Cortex of kidney (tissue), 1 donor: ENCODE measurements at places on chromosomes 2 and 18.

DNA sequence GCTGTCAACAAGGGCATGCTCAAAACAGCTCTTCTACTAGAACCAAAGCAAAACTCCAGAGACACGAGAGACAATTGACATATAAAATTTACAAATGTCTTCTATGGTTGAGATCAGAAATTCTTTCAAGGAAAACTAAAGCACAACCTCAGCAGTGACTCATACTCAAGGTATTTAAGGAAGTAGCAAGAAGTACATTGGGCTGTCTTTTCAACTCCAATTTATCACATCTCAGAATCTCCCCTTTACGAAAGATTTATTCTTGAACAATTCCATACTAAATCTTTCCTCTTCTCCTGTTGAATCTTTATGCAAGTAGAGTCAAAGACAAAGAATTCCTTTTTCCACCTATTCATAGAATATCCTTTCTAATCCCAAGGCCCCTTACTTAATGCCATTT is 324.0 kb downstream of the IRS1 start:
- no peak for DNase-seq

- no peak for DNase-seq
These were observed 111.7 kb upstream of the RIOK3 start for GRCh38 chr18:23341383-23341782.

DNA sequence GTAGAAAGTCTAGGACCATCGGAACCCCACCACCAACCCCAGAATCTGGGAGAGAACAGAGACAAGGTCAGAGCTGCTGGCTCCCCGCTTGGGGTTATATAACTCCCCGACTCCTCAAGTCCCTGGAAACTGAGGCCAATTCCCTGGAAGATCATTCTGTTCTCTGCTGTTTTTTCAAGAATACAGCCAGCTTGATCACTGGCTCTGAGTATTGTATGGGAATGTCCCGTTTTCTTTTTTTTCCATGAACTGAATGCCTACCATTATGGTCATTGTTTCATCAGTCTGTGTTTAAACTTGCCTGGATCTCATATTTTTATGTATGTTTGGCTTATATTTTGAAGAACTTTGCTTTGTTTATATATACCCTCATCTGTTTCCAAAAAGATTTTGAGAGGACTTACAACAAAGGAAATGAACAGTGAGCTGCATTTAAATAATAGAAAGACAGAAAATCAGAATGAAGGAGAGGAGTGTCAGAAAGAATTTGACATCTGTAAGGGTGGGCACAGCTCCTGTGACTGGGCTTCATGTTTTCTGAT is 90.0 kb upstream of the ALPP start:
- no peak for DNase-seq

GRCh38 chr2:219020604-219021365 is 20.5 kb downstream of the CFAP65 start:
- no peak for DNase-seq

GRCh38 chr2:8090748-8091700 is 590.8 kb upstream of the ID2 start:
- no peak for DNase-seq

DNA sequence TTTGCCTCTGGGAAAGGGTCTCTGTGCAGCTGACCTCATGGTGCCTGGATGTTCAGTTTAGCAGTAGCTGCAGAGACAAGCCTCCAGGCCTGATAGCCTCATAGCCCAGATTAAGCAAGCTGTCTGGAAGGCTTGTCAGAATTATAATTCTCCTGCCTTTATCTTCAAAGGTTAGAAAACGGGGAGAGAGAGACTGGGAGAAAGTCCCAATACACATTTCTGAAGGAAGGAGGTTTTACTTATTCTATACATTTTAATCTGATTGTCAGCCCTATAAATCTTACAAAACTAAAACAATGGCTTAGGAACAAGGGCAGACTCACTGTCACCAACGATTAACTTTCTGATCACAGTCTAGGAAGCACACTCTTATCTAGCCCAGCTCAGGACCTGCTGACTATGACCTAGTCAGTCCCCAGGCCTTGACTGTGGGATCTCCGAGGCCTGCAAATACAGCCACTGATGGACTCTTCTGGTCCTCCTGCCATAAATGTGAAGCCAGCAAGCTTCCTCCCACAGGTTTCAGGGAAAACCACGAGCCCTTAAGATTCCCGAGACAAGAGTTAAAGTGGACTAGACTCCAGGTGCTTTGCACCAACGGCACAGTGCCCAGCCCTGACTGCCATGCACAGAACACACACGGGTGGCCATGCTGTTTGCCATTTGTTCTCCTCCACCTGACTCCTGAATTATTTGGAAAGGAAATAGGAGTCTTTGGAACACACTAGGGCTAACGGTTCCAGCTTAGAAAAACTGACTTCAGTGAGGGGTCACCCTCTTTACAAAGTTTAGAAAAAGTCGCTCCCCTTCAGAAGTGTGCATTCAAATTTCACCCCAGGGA is 111.4 kb upstream of the SMAD7 start:
- no peak for DNase-seq

- DNase-seq: no peak
These were observed 347.0 kb downstream of the CYRIA start for GRCh38 chr2:16318474-16319195.

GRCh38 chr2:20132990-20133535 is 81.6 kb upstream of the LAPTM4A start:
- no peak for DNase-seq

GRCh38 chr2:167430447-167430846 is 542.2 kb downstream of the XIRP2 start:
- no peak for DNase-seq

- DNase-seq: no peak
These were observed 47.9 kb downstream of the E2F6 start for GRCh38 chr2:11417946-11418585.

GRCh38 chr2:23944976-23945375 is 4.7 kb downstream of the UBXN2A start:
- no peak for DNase-seq

DNA sequence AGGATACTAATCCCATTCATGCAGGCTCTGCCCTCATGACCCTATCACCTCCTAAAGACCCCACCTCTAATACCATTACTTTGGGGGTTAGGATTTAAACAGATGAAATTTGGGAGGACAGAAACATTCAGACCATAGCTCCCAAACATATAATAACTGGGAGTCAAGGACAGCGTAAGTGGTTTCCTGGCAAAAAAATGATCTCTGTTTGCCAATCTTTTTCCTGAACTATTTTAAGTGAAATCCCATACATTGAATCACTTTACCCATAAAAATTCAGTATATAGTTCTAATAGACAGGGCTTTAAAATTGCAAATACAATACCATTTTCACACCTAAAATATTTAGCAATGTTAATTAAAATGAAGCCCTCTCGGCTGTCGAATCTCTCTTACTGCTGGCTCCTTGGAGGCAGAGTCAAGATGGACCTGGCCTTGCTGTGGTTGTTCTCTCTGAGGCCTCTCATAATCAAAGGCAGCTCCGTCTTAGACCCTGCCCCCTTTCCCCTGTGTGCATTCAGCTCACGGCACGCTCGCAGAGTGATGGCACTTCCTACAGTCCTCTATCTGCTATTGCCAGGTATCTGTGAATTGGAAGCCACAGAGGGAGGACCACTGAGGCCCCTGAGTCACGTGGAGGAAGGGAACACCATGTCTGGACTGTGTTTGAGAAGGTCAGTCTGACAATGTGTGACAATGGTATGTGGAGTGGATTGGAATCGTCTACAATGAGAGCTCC is 132.3 kb downstream of the UXS1 start:
- DNase-seq: no peak

GRCh38 chr18:36331521-36331971 is 34.0 kb downstream of the FHOD3 start:
- no peak for DNase-seq

DNA sequence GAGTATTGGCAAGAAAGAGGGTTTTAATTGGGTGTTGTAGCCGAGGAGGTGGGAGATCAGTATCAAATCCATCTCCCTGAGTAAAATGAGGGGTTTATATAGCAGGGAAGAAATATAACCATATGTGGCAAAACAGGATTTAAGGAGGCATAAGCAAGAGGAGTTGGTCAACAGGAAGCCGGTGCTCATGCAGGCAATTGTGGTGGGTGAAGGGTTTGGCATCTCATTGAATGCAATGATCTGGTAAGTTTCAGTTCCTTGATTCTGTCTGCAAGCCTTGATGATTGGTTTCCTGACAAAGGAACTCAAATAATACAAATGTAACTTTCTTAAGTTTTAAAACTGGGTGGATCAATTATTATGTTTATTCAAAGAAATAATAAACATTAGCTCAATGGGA is 564.4 kb upstream of the LINC00305 start:
- DNase-seq: no peak

DNA sequence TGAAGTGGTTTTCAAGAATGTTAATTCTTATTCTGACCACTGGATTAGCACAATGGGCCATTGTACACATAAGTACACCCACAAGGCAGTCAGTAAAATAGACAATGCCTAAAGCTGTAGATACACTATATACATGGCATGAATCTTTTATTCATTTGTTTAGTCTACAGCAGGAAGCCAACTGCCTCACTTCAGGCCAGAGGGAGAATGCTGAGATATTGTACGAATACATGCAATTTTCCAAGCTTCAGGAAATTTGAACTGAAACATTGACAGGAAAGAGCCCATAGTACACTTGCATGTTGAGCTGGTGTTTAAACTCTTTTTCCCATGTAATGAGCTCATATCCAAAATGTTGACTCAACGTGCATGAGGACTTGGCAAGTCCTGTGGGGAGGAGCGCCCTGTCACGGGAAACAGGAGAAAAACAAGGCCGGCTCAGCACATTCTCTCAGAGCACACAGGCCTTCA is 111.6 kb upstream of the CYP1B1 start:
- no peak for DNase-seq

GRCh38 chr2:238473014-238473413 is 46.3 kb downstream of the ASB1 start:
- DNase-seq: no peak

- DNase-seq: no peak
These were observed 60.7 kb downstream of the ADI1 start for GRCh38 chr2:3458396-3459184.

- no peak for DNase-seq
These were observed 282.4 kb upstream of the NETO1 start for GRCh38 chr18:73150199-73150598.

DNA sequence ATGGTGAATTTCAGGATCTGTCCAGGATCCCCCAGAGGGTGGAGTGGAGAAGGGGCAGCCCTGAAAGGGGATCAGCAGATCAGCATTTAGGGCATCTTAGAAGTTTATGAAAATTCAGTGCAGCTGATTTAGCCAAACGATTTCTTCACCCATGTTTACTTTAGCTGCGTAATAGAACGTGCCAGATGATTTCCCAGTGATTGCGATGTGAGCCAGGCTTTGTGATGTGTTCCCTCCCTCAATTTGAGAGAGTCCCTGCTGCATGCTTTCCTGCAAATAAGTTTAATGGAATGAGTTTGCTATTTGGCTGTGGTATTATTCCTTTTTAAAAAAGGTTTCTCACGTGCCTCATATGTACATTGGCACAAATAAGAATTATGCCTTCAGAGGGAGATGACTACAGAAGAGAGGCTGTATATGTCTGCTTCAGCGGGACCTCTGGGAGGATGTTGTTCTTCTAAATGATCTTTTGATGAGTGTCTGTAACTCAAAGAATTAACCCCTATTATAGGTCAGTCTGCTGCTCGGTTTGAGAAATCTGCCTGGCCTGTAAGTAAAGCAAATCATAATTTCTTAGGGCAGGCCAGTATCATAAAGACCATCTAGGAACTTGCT is 111.9 kb downstream of the MRO start:
- DNase-seq: no peak

DNA sequence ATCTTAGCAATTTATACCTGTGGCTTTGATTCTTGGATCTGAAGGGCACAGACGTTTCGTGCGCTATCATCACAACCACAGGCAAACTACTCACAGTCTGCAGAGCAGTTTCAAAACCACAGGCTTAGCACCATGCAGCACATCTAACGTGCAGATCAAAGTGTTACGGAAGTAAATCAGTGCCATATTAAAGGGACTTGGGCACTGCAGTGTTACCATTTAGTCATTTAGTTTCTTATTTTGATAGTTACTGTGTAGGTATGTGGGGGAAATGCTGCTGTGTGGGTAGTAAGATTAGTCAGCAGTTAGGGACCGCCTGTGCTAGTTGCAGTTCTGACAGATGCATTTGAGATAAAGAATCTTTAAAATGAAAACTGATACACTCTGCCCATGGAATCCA is 384.0 kb downstream of the NBAS start:
- DNase-seq: no peak

GRCh38 chr2:170145191-170145590 is 32.8 kb upstream of the MYO3B start:
- DNase-seq: no peak

GRCh38 chr18:45916302-45916701 is 50.8 kb downstream of the EPG5 start:
- DNase-seq: no peak
